A673 (cell line): ENCODE measurements at places on chromosomes 5 and 9. TPM values are rescaled to one million over a fixed set of nuclear protein-coding genes. Genes with fewer than 3 reads are reported as not detected.

The SMIM33 gene
- total RNA-seq, result not detected in 2 replicates

The KIF27 gene
- 8.5 and 9.2 TPM in 2 replicates for total RNA-seq

The AK8 gene
- 0.92 TPM in 1 of 2 replicates, not detected in the other for total RNA-seq

The LCN15 gene
- not detected in 2 replicates for total RNA-seq

The SPIN1 gene
- 157 and 164 TPM in 2 replicates for total RNA-seq

The OLFML2A gene
- 1.4 and 2.9 TPM in 2 replicates for total RNA-seq

GRCh38 chr9:93154293-93154903 is 20.3 kb upstream of the NINJ1 start:
- no peak overlapping the region for H3K27ac ChIP-seq
- no peaks in the 10 kb centered on the region for H3K4me1 ChIP-seq
- no peak overlapping the region for H3K4me3 ChIP-seq
- no peaks in the 10 kb centered on the region for H3K27me3 ChIP-seq
- no peaks in the 10 kb centered on the region for H3K36me3 ChIP-seq

GRCh38 chr9:7570107-7570720 is 229.4 kb downstream of the DMAC1 start:
- H3K27ac ChIP-seq, result no peak overlapping the region
- H3K36me3 ChIP-seq, result no peaks in the 10 kb centered on the region
- H3K27me3 ChIP-seq, result peaks cover 25% of the 10 kb centered on the region
- H3K4me1 ChIP-seq, result no peaks in the 10 kb centered on the region

DNA sequence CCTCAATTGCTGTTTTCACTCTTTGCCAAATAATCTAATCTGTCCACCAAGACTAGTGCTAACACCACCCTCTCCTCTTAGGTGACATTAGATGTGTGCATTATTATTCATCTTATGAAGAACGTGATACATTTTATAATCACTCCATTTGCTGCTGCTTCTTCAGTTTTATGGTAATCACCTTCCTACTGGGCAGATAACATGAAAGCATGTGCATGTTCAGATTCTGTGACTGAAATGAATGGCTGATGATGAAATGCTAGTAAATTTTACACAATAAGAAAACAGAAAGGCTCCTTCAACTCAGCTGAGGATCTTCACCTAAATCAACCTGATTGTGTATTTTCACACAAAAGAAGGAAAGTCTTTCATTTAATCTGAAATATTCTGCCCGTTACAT is 577.6 kb downstream of the CSNK1G3 start:
- no peak for DNase-seq
- H3K4me1 ChIP-seq, result no peaks in the 10 kb centered on the region
- no peaks in the 10 kb centered on the region for H3K27me3 ChIP-seq
- H3K27ac ChIP-seq, result no peak overlapping the region

DNA sequence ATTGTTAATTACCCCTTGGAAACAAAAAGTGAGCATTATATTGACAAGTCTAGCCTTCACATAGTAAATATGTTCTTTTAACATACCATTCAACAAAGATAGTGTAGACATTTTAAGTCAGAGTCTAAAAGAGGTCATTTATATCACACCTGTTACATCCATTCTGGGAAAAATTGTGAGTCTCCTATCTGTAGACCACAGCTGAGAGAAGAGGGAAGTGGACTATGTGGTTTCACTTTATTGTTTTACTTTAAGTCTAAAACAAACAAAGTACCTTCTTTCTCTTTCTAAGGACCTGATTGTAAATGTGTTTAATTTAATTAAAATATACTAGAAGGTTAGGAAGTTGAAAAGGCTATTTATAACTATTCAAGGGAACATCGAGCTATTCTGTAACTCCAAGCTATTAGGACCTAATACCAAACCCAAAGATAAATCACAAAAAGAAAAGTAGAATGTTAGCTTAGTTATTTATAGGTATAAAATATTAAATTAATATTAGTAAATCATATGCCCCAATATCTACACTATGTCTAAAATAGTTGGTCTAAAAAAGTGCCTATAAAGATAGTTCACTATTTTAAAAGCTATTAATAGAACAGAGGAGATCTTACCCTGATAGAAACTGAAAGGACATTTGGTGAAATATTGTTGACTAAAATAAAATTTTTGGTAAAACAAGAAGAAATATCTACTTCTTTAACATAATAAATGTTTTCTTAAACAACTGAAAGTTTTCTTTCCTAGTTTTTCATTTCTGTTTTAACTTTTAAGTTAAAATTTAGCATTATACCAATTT is 134.9 kb downstream of the TMEM167A start:
- H3K36me3 ChIP-seq, result no peaks in the 10 kb centered on the region
- H3K4me1 ChIP-seq, result no peaks in the 10 kb centered on the region
- no peak overlapping the region for H3K27ac ChIP-seq
- no peak for DNase-seq
- no peaks in the 10 kb centered on the region for H3K27me3 ChIP-seq

GRCh38 chr9:3692606-3693005 is 166.8 kb upstream of the RFX3 start:
- no peak overlapping the region for H3K27ac ChIP-seq
- H3K36me3 ChIP-seq, result no peaks in the 10 kb centered on the region
- no peak for DNase-seq

- H3K27ac ChIP-seq, result no peak overlapping the region
- H3K27me3 ChIP-seq, result no peaks in the 10 kb centered on the region
- no peaks in the 10 kb centered on the region for H3K36me3 ChIP-seq
- no peak for DNase-seq
- peaks cover 7% of the 10 kb centered on the region for H3K4me1 ChIP-seq
These were observed 49.6 kb upstream of the CPLX2 start for GRCh38 chr5:175821790-175822211.
